ENCODE measurements at places on chromosomes 7 and 10. TPM values are rescaled to one million over a fixed set of nuclear protein-coding genes. Genes with fewer than 3 reads are reported as not detected.

DNA sequence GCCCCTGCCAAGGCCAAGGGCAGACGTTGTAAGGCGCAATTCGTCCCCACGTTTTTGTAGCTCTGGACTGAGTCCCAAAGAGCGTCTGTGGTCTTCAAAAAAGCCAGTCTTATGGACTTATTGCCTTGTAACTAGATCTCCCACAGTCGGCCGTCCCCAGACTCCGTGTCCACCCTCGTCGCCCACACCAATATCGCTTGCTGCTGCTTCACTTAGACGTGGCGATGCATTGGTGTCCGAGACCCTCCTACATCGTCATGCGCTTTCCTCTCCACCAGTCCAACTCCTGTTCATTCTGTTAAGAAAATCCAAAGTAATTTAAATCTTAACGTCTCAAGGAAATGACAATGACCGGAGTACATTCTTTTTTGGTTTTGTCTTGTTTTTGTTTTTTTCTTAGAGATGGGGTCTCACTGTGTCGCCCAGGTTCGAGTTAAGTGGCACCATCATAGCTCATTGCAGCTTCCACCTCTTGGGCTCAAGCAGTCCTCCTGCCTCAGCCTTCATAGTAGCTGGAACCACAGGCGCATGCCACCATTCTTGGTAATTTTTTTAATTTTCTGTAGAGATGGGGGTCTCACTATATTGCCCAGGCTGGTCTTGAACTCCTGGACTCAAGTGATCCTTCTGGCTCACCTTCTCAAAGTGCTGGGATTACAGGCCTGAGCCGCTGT, 851 bp downstream of the KIFBP start:
- DNase-seq = no peak

DNA sequence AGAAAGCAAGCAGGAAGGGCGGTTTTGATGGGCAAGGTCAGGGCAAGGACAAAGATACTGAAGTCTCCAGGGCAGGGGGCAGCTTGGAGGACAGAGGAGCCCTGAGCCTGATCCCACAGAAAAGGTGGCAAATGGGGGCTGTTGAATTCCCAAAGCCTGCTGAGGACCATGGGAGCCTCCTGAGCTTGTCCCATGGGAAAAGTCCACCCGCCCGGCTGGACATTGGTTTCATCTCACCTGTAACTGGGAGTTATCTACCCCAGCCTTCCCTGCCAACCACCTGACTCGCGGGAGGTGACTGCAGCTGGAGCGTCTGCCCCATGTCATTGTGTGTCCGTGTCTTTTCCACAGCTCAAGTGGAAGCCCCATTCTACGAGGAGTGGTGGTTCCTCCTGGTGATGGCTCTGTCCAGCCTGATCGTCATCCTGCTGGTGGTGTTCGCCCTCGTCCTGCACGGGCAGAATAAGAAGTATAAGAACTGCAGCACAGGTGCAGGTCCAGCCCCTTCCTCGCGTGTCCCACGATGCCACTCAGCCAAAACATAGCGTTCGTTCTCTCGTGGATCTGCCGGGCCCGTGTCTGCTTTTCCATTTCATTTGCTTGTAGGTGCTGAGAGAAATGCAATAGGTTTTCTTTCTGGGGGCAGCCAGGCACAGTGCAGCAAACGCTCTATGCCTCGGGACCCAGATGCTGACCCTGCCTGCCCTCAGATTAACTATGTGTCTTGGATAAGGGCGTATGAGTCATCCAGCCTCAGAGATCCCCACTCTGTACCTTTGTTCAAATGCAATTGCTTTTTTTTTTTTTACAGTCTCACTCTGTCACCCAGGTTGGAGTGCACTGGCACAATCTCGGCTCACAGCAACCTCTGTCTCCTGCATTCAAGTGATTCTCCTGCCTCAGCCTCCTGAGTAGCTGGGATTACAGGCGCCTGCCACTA, 444.5 kb upstream of the FOXK1 start:
- DNase-seq = no peak

DNA sequence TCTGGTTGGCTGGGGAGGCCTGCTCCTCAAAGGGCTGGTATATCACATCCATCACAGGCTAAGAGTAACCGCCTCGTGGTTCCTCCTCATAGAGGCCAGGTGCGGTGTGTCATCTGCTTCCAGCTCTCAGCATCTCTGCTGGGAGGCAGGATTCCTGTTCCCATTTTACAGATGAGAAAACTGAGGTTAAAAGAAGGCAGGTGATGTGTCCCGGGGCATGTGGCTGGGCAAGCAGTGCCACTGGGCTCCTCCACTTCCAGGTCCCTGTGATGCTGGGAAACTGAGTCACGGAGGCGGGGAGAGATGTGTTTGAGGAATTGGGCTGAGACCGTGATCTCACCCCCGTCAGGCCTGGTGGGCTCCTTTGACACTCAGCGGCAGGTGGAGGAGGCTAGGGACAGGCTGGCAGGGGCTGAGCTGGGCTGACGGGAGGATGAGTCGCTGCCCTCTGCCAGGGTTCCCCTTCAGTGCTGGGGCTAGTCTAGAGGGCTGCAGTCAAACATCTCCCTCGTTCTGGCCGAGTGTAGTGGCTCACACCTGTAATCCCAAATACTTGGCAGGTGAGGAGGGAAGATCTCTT, 9.4 kb downstream of the ARPC1B start:
- DNase-seq = no peak

GRCh38 chr7:3683546-3684539, 382.8 kb downstream of the SDK1 start:
- DNase-seq = no peak

- no peak for DNase-seq
Observed at GRCh38 chr7:151429560-151430331, 10.2 kb downstream of the CRYGN start.

GRCh38 chr7:2927592-2927991, 83.5 kb upstream of the GNA12 start:
- DNase-seq = no peak

DNA sequence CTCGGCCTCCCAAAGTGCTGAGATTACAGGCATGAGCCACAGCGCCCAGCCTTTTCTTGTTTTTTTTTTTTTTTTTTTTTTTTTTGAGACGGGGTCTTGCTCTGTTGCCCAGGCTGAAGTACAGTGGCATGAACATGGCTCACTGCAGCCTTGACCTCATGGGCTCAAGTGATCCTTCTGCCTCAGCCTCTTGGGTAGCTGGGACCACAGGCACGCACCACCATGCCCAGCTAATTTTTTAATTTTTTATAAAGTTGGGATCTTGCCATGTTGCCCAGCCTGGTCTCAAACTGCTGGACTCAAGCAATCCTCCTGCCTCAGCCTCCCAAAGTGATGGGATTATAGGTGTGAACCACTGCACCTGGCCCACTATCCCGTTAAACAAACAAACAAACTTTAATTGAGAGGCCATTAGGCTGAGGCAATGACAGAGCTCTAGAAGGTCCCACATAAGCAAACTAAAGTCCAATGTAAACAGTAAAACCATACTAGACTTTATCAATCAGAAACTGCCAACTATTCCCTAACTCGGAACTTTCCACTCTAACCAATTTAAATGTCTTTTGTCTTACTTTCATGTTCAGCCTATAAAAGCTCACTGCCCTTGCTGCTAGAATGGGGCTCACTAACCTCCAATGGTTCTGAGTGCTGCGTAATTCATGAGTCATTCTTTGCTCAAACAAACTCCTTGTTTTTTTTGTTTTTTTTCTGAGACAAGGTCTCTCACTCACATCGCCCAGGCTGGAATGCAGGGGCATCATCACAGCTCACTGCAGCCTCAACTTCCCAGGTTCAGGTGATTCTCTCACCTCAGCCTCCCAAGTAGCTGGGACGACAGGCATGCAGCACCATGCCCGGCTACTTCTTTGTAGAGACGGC, 1.9 kb downstream of the DHX32 start:
- DNase-seq = no peak

- no peak for DNase-seq
Observed at GRCh38 chr7:114903131-114903530, 18.8 kb upstream of the MDFIC start.

DNA sequence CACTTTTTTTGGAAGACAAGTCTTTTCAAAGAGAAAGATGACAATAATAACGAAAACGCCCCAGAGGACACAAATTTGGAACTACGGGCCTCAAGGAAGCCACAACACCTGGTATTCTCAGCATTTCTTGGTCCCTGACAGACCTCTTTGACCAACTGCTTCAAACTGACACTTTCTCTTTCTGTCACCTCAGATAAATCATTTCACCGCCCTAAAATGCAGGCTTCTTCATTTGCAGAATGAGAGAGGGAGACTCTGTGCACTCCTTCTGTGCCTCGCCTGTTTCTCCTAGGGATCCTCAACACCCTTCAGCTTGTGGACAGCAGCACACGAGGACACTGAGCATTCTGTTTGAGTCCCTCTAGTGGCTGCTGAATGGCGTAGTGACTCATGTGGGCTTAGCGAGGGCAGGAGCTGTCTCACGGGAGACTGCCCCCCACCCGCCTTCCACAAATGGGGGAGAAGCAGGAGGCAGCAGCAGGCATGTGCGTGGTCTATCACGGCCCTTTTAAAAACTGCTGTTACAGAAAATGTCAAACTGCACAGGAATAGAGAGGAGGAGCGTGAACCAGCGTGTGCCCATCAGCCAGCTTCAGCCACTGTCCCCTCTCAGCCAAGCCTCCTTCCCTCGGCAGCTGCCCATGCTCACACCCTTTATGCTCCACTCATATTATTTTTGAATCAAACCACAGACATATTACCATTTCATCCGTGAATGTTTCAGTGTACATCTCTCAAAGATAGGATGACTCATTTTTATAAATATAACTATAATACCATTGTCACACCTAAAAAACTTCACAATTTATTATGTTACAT, 41.4 kb downstream of the GSDME start:
- no peak for DNase-seq

DNA sequence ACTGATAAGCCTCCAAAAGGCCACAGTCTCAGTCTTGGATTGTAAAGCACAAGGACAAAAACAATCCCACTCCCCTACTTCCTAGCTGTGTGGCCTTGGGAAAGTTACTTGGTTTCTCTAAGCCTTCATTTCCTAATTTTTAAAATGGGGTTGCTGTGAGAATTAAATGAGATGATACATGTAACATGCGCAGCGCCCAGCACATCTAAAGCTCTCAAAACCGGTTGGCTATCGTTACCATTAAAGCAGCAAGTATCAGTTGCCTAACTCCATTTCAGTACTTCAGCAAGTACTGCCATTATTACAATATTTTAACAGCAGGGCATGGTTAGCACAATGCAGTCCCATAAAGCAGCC, 1.9 kb downstream of the NRCAM start:
- DNase-seq = no peak

- DNase-seq = no peak
Observed at GRCh38 chr10:22560913-22561239, 153.5 kb downstream of the PIP4K2A start.

GRCh38 chr10:31866118-31866670, 62.4 kb downstream of the ARHGAP12 start:
- DNase-seq = no peak

DNA sequence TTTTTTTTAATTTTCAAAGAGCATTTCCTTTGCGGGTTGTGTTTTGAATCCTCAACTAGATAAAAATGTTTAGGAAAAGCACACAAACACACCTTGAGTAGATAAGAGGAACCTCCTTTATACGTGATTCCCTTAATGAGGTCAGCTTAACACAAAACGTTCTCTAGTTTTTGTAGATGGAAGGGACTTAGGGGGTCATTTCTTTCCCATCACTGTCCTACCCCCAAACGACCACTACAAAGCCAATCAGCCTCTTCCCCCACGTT, 1.2 kb downstream of the SUV39H2 start:
- DNase-seq = no peak

GRCh38 chr7:91915401-91916050, 25.1 kb upstream of the AKAP9 start:
- DNase-seq = no peak

DNA sequence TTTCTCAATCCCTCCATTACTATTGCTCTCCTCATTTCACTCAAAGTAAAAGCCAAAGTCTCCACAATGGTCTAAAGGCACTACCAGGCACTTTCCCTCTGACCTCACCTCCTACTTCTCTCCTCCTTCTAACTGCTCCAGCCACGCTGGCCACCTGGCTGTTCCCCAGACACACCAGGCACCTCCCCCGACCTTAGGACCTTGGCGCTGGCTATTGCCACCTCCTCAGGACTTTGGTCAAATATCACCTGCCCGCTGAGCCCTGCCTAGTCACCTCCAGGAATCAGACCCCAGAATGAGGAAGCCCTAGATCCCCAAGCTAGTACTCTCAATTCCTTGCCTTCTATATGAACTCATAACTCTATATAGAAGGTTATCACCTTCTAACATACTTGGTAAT, 66.2 kb upstream of the STEAP1B start:
- DNase-seq = no peak

GRCh38 chr10:46293832-46294640, 7.2 kb downstream of the ANTXRL start:
- DNase-seq = no peak

- DNase-seq = no peak
Observed at GRCh38 chr10:520402-520787, 169.1 kb downstream of the DIP2C start.

- DNase-seq = no peak
Observed at GRCh38 chr10:50431791-50432190, 180.5 kb upstream of the ASAH2 start.

GRCh38 chr10:127968027-127968441, 61.1 kb downstream of the PTPRE start:
- no peak for DNase-seq

- no peak for DNase-seq
Observed at GRCh38 chr7:17007841-17008240, 126.1 kb upstream of the AGR3 start.

DNA sequence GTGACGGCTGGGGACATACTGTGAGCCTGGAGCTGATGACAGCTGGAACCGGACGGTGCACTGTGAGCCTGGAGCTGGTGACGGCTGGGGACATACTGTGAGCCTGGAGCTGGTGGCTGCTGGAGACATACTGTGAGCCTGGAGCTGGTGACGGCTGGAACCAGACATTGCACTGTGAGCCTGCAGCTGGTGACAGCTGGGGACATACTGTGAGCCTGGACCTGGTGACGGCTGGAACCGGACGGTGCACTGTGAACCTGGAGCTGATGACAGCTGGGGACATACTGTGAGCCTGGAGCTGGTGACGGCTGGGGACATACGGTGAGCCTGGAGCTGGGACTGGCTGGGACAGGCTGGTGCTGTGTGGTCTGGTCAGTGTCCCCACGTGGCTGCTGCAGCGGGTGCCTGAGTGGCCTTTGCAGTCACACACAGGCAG, 47.9 kb downstream of the PTPRN2 start:
- peak; percentile 66 for DNase-seq

Gene MMRN2
- 32.7 TPM for total RNA-seq

Gene SYT15B
- 1.2 TPM for total RNA-seq

Gene OR13A1
- total RNA-seq = not detected

Gene THAP5
- 23.4 TPM for total RNA-seq

Gene NKX1-2
- total RNA-seq = not detected

Gene ACSM6
- total RNA-seq = not detected

Gene CPA2
- total RNA-seq = not detected

Gene MRLN
- total RNA-seq = not detected

All from heart left ventricle (tissue), 16 donors.